Tongue (tissue), 3 donors: ENCODE measurements at places on chromosomes 13 and 19. TPM values are rescaled to one million over a fixed set of nuclear protein-coding genes. Genes with fewer than 3 reads are reported as not detected.

DNA sequence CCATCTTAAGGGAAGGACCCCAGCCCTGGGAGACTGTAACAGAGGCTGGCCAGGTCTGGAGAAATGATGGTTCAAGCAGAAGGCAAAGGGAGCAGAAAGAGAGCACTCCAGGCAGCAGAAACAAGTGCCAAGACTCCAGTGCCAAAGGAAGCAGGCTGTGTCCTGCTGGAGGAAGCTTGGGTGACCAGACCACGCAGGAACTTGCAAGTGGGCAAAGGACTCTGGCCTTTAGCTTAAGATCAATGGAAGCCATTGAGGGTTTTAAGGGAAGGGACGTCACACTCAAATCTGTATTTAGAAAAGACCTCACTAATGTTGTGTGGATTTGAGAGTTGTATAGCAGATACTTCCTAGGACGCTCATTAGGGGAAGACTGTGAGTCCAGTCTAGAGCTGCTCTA is 95.5 kb downstream of the MIPEP start:
- no peak for DNase-seq

GRCh38 chr19:18985257-18985656 is 44.2 kb upstream of the HOMER3 start:
- peak; percentile 52 for DNase-seq

GRCh38 chr19:12843999-12844732 is 5.9 kb downstream of the MAST1 start:
- no peak for DNase-seq

DNA sequence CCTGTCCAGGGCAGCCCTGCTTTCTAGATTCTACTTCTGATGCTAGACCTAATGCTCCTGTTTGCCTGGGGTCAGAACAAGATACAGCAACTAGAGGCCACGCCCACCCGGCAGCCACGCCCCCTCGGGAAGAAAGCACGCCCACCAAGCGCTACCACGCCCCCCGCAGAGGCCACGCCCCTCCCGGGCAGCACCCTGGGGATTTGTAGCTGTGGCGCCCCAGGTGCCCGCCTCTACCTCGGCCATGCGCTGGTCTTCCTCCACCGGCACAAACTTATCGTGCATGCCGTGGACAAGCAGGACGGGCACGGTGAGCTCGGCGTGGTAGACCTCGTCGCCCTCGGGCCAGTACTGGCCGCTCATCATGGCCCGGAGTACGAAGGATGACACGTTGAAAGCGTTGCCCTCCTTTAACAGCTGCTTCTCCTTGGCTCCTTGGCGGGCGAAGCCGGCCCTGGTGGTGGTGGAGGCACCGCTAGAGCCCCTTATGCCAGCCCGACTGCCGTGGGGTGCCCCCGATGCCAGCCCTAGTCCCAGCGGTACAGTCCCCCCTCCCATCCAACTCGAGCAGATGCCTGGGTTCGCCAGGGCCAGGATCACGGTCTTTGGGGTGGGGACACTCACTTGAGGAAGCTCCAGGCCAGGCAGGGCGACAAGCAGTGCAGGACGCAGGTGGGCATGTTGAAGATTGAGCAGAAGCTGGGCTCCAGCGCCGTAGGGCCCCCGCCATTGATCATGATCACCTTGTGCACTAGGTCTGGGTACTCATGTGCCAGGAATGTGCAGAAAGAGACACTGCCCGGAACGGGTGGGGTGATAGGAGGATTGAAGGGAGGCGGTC is 9.0 kb downstream of the ABHD8 start:
- DNase-seq, result no peak

GRCh38 chr19:17719730-17720400 is 585 bp downstream of the MAP1S start:
- DNase-seq, result no peak

DNA sequence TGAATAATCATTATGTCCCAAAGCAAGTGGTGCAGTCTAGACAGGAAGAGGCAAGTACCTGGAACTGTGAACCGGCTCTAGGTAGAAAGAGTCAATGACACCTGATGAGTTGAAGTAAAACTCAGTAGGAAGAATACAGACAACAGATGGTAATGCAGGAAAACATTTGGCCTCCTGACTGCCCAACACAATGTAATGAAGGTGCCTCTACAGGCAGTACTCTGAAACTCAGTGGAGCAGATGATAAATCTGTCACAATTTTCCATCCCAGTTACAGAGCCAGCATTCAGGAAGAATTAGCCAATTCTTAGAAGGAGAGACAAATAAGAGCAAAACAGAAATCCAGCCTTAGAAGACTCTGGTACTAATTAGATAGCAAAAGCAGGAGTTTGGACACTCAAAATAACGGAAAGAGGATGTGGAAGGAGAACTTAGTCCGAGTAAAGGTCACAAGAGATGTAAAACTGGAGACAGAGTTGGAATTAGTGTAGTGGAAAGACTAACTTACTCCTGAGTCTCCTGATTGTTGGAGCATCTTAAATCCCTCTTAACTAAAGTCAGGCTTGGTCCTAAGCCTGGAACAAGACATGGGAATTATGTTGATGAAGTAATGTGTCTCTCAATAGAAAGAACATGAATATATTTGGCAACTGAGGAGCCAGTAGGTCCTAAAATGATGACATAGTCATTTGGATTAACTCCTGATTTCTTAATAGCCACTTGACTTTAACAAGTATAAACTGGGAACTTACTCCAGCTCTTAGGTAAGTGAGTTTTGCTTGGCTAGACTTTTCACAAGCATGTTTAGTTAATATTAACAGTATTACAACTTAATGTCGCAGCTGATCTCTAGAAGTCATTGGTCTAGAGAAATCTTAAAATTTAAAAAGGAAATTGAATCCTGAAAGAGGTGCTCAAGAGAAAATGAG is 457.3 kb upstream of the MIR17HG start:
- DNase-seq, result peak; percentile 3

- DNase-seq, result peak; percentile 71
Measured at GRCh38 chr19:42422901-42423461, 4.2 kb downstream of the LIPE start.

DNA sequence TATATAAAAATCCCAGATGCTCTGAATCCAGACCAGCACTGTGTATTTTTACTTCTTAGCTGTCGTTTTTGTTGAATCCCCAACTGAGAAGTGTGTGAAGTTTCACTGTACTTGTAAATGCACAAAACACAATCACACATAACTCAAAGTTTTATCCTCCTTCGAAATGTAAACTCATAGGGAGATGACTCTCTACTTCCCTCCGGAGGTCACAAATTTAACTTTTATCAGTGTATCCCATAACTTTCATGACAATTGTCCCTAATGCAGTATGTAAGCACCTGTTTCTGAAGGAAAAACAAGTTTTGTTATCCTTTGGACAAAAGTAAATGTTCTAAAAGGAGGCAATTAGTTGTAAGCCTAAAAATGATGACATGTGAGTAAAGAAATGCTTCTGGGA is 665.0 kb upstream of the SLITRK6 start:
- peak; percentile 4 for DNase-seq

- DNase-seq, result no peak
Measured at GRCh38 chr13:70788074-70788473, 679.8 kb upstream of the KLHL1 start.

- DNase-seq, result no peak
Measured at GRCh38 chr13:45811891-45812694, 39.5 kb downstream of the SIAH3 start.

GRCh38 chr19:10292206-10292788 is 2.5 kb downstream of the ICAM5 start:
- peak; percentile 68 for DNase-seq

DNA sequence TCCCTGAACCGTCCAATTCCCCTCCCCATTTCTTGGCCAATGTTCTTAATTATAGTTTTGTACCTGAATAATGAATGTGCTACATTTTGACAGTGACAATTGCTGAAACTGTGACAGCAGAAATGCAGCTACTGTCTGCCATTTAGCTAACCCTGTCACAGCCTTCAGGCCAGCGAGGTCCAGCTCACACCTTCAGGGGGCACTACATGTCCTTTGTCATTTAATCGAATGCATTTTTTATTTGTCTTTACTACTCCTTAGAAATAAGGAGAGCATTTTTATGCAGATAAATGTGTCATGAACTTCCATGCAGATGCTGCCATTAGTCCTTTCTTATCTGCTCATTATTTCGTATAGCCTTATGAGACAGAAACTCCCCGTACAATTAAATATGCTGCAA is 159.9 kb downstream of the MZT1 start:
- DNase-seq, result no peak

DNA sequence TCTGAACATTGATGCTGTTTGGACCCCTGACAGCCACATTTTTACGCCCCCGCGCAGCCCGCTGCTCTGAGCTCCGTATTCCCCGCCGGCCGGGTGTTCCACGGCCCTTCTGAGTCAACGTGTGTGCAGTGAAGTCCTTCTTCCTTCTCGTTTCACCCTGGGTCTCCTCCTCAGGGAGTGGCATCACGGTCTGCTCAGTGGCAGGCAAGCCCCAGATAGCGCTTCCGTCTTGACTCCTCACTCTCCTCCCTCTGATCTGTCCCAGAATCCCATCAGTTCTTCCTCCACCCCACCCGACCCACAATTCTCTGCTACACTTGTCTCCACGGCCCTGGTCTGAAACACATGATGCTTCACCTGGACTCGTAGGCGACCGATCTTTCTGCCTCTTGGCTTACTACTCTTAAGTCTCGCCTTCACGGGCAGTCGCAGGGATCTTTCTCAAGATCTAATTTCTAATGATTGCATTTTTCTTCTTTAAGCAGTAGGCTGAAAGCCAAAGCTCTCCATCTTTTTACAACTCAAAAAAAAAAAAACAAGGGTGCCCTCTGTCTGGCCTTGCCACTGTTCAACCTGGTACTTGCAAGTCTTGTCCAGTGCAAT is 33.9 kb downstream of the CCNE1 start:
- peak; percentile 63 for DNase-seq

- DNase-seq, result no peak
Measured at GRCh38 chr13:72205773-72206172, 338.8 kb upstream of the DACH1 start.

DNA sequence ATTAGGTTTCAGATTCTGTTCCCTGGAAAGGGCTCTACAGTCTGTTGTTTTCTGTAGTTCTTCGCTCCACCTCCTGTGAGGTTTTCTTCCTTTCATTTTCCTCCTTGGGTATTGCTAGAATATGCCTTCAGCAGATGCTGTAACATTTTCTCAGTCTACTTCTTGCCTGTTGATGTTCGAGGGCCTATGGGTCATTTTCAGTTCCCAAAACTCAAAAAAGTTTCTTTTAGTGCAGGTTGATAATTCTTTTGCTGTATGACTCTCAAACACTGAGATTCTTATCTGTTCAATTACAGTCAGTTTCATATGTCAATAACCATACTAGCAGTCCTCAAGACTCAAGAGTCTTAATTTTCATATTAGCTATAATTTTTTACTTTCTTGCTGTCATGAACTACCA is 268.3 kb downstream of the RFC3 start:
- DNase-seq, result no peak

DNA sequence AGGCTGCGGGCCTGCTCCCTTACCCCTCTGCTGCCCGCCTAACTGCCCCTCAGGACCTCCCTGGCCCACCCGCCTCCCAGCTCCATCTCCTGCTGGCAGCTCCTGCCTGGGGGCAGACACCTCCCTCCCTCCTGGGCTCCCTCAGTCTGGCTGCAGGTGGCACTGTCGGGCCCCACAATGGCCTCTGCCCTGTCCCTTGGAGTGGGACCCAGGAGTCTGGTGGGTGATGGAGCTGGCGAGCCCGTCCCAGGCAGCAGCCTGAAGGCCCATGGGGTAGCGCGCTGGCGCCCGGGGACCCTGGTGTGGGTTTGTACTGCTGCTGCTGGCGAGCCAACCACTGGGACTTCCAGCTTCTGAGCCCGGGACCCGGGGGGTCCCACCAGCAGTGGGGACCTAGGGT is 83.6 kb downstream of the KDM4B start:
- no peak for DNase-seq

- no peak for DNase-seq
Measured at GRCh38 chr13:30078059-30078458, 227.6 kb upstream of the UBL3 start.

- no peak for DNase-seq
Measured at GRCh38 chr19:17529239-17530158, 18.1 kb downstream of the PGLS start.

DNA sequence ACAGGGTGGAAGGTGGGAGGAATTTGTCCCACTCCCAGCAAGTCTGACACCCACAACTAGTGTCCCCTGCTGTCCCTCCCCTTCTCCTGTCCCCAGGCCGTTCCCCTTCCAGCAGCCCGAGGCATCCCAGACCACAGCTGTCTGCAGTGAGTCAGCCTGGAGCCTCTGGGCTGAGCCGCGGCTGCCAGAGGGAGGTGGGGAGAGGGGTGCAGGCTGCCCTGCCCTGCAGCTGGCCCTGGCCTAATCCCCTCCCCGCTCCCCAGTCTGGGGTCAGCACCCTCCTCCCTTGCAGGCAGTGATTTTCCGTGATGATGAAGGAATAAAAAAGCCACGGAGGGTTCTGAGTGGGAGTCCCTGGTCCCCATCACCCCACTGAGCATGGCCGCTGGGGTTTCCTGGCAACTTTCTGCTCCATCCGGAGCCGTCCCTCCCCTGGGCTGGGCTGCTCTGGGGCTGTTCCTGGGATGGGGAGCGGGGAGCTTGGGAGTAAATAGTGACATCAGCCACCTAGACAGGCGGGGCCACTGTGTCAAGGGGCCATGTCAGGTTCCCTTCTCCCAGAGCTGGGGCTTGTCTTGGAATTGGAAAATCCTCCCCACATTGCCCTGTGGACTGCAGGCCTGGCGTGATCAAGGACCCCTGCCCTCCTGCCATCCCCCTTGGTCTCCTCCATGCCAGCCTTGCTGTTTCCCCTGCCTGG is 16.8 kb downstream of the SPC24 start:
- peak; percentile 94 for DNase-seq

GRCh38 chr13:27264181-27264580 is 6.4 kb upstream of the RASL11A start:
- peak; percentile 94 for DNase-seq

- DNase-seq, result no peak
Measured at GRCh38 chr13:49132479-49133002, 87.6 kb upstream of the MLNR start.

TNNT1 gene
- total RNA-seq, result 338 TPM

ZNF296 gene
- total RNA-seq, result not detected

DPF1 gene
- total RNA-seq, result 0.92 TPM

ELSPBP1 gene
- not detected for total RNA-seq

SLC25A41 gene
- total RNA-seq, result 0.41 TPM

NKG7 gene
- 2.3 TPM for total RNA-seq

GPR18 gene
- total RNA-seq, result not detected

ZNF57 gene
- 7.4 TPM for total RNA-seq

PTPRS gene
- total RNA-seq, result 166 TPM
